ELF-1 (cell line): ENCODE measurements at places on chromosomes 6 and 20.

- DNase-seq = no peak
Observed at GRCh38 chr20:7841971-7842310, 98.3 kb downstream of the HAO1 start.

DNA sequence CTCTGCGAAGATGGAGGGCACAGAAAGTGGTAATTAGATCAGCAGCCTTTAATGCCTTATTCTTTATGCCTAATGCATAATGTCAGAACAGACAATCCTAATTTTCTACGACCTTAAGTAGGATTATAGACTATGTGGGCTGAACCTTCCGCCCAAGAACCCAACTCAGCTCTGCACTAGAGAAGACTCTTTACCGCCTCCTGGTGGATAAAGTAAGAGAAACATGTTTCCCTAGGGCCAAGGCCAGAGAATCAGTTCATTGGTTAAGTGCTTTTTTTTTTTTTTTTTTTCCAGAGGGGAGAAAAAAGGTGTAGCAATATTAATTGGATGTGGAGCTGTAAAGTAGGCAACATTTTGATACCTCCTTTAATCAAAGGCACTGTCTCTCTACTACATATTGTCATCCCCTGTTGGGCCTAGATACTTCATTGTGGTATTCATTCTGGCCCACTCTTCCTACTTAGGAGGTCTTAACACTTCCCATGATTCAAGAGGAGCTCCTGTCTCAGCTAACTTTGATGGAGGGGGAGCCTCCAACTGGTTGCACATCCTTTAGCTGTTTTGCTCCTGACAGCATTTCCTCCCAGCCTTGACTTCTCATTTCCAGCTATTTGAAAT, 124.9 kb upstream of the NRN1 start:
- DNase-seq = peak; percentile 46

DNA sequence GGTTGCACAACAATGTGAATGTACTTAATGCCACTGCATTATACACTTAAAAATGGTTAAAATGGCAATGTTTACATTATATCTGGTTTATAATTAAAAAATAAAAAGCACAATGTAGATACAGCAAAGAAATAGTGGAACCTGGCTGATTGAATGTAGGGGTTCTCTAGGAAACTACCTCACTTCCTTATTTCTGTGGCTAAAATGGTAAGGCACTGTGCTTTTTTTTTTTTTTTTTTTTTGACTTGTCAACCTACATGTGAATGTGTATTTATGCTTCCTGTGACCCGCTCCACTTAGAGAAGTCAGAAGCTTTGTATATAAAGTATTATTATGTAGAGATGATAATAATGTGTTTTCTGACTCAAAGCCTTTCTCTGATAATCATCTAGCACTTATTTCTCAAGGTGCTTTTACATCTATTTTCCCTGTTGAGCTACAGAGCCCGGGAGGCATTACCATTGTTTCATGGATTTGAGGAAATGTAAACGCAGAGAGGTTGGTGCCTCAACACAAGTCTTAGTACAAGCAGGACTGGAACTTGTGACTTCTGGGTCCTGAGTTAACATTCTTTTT, 55.0 kb downstream of the SOX4 start:
- no peak for DNase-seq

GRCh38 chr6:47146431-47147174, 104.5 kb upstream of the ADGRF1 start:
- DNase-seq = peak; percentile 24

- no peak for DNase-seq
Observed at GRCh38 chr6:38861926-38862401, 146.9 kb downstream of the DNAH8 start.

DNA sequence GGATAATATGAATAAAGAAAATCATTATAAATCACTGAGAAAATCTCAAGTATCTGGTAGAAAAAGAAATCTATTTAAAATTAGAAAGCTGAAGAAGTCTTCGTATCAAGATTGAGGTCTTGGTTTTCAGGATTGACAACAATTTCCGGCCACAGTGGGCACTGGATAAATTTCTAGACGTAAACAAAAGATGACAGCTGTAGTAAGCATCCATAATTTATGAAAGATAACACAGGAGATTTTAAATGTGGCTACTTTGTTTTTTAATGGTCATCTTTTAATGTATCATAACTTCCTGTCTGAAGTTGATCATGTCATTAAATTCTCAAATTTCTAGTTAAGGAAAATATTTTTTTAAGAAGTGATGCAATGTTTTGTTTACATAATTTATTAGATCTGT, 444.2 kb downstream of the HTR1B start:
- DNase-seq = no peak

GRCh38 chr20:42923348-42923918, 266.3 kb downstream of the PTPRT start:
- no peak for DNase-seq
